ENCODE measurements at places on chromosomes 16 and 17.

- DNase-seq = no peak
Observed at GRCh38 chr17:42354956-42355843, 33.0 kb downstream of the STAT3 start.

GRCh38 chr16:76294396-76295214, 17.4 kb downstream of the CNTNAP4 start:
- no peak for DNase-seq

DNA sequence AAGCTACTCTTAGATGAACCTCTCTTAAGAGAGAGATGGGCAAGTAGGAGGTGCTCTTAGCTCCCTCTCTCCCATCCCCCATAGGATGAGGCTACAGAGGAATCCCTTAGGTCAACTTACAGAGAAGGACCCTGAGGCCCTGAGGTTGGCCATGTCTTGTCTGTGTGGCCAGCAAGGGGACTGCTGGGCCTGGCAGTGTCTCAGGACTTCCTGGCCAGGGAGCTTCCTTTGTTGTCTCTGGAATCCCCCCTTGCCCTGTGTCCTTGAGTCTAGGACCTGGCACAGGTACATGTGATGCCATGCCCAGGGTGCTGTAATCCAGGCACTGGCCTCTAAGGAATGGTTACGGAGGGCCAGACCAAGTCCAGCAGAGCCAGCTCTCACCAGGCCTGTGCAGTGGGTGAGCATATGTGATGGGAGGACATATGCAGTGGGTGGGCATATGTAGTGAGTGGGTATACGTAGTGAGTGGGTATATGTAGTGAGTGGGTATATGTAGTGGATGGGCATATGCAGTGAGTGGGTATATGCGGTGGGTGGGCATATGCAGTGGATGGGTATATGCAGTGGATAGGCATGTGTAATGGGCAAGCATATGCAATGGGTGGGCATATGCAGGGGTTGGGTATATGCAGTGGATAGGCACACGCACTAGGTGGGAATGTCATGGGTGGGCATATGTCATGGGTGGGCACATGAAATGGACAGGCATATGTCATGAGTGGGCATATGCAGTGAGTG, 20.3 kb upstream of the PECAM1 start:
- DNase-seq = no peak

DNA sequence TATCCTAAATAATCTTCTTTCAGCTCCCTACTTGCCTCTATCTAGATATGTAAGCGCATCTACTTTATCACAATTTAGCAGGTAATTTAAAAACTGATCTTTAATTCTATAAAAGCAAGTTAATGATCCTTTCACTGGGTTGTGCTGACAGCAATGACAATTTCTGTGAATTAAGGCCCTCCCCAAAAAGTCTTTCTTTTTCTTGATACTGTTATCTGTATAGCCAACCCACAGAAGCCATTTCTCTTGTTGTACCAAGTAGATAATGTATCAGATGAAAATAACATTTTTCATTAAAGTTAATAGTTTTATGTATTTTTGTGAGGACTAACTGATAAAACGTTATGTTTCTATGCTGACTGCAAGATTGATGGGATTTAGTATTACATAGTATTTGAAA, 3.8 kb downstream of the ZPBP2 start:
- DNase-seq = no peak

DNA sequence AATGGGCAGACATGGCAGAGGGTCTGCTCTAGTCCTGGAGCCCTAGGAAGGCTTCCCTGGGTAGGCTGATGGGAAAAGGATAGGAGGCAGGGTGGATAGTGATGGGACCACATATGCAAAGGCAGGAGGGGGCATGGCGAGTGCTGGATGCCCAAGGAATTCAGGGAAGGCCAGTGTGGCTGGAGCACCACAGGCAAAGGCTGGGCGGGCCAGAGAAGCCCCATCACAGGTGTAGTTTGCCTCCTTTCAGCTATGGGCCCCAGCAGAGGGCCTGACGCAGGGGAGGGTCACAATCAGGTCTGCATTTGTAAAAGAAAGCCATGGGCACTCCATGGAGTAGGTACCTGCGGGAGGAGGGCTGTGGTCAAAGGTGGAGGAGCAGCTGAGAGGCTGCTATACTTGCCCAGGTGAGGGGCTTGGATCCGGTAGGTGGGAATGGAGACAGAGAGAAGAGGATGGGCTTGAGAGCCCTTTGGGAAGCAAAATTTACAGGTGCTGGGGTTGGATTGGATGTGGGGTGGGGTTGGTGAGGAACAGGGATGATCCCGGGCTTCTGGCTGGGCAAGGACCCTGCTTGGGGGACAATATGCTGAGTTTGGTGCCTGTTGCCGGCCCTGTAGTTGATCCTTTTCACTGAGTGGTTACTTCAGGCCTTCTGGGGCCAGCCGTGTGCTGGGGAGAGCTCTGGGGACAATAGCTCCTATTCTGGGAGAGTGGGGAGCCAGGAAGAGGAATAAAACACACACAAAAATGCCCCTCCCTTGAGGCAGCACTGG, 6.5 kb upstream of the COL1A1 start:
- no peak for DNase-seq

- no peak for DNase-seq
Observed at GRCh38 chr16:83856792-83857191, 42.1 kb upstream of the MLYCD start.

GRCh38 chr17:73284354-73284753, 22.7 kb upstream of the CPSF4L start:
- DNase-seq = no peak

- DNase-seq = no peak
Observed at GRCh38 chr16:54815177-54815576, 115.5 kb upstream of the IRX5 start.

- no peak for DNase-seq
Observed at GRCh38 chr16:82835487-82836155, 208.9 kb downstream of the CDH13 start.

GRCh38 chr17:80825471-80826345, 165.9 kb upstream of the CHMP6 start:
- DNase-seq = no peak
